ENCODE measurements at places on chromosomes 7 and 10.

DNA sequence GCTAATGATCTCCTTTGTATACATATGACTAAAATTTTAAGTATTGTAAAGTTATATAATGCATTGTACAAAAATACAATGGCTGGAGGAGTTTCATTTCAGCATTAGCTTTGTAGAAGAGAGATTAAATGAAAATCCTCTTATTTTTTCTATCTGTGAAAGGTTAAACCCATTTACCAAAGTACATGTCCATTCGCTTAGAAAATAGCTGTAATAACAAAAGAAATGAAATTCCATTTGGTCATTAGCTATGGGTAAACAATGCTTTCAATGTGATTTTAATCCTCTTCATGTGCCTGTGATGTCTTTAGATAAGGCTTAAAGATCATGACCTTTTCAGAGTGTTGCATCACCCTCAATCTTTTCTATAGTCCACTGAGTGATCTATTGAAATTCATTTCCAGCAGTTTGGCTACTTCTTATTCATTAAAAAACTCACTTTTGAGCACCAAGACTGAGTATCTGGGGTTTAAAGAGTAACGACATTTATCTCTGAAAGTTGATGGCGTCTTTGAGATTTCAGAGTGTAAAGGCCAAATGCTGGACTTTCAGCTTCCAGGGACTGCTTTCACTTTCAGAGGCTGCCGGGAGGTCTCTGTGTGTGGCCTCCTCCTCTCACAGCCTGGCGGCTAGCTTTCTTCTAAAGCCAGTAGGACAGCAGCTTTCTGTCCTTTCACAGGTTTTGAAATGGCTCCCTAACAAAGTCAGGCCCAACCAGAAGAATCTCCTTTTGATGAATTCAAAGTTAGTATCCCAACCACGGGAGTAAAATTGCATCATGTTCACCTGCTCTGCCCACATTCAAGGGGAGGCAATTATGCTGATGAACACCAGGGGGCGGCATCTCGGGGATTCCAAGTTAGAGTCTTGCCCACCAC lies 701.4 kb upstream of the COBL start:
- peak; percentile 45 for DNase-seq

DNA sequence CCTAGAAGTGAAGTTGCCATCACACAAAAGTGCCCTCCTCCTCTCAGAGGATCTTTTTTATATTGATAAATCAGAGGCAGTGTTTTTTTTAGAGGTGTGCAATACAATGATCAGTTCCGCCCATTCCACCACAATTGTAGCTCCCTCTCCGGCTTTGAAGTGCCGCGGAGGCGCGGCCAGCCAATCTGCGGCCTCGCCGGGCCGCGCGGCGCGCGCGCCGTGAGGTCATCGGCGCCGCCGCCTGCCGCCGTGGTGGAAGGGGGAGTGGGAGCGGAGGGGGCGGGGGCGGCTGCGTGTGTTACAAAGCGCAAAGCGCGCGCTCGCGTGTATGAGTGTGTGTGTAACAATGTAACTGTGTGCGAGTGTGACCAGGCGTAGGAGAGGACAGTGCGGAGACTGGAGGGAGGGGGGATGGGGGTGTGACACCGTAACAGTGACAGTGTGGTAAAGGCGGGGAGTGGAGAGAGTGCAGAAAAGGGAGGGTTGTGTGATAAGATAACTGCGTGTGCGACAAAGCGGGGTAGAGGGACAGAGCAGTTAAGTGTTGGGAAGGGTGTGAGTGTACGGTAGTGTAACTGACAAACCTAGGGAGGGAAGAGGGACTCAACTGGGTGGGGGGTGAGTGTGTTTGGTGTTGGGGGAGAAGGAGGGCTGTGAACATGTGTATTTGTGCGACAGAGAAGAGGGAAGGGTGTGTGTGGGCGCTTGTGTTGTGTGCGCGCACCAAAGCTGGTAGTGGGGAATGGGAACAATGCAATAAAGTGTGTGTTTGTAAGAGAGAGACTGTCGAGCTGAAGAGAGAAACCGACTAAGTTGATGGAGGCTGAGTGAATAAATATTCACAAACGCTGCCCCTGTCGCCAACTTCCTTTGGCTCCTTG lies at the start of gene SP8:
SP8 (minus strand) TSS at position 108 of the 881 bp plus-strand sequence; CDS start at position 20, 88 bp downstream.
- DNase-seq: peak; percentile 77

DNA sequence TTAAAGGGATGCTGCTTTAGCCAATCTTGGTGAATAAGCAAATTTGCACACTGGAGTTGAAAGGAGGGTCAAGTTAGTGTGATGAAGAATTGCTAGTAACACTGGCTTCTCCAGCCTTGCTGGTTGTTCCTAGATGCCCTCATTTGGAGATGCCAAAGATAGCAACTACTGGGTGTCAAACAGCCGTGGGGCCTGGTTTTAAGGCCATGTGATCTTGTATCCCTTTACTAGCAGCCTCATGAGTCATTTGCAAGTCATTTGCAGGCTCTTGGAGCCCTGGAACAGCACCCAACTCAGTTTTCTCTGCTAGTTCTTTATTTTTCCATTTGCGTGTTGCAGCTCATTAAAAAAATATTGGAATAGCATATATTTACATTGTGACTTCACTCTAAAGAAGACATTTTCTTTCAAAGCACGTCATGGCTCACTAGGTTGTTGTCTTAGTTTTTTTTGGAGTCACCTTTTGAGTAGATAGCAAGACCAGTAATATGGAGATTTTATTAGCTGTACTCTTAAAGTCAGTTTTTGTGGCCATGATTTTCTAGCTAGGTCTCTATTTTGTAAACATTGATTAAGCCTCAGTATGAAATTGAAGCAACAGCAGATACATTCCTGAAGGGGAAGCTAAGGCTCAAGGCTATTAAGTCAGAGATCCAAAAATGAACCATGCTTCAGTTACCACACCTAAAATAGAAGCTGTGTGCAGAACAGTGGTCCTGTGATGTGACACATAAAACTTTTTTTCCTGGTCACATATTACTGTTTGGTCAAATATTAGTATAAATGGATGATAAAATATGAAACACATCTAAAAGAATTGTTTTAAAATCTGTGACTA lies 1.3 kb downstream of the LSMEM1 start:
- peak; percentile 86 for DNase-seq

DNA sequence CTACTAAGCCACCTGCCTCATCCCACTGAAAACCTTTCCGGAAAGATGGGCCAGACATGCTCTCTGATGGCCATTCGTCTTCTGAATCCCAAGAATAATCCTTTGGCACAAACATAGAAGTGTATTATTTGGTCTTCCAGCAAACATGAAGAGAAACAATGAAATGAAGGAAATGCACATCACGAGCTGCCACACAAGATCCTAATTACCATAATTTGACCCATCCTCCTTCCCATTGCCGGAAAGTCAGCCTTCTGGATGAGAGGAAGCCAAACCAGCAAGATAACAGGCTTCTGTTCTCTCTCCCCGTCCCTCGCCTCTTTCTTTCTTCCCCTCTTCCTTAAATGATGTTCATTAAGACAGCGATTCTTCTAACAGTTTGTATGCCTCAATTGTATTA lies 218.9 kb upstream of the KMT2E start:
- DNase-seq: no peak
